Upper lobe of left lung (tissue), 6 donors: ENCODE measurements at places on chromosomes 1 and 21. TPM values are rescaled to one million over a fixed set of nuclear protein-coding genes. Genes with fewer than 3 reads are reported as not detected.

The S100B gene
- 1.9 TPM for total RNA-seq

DNA sequence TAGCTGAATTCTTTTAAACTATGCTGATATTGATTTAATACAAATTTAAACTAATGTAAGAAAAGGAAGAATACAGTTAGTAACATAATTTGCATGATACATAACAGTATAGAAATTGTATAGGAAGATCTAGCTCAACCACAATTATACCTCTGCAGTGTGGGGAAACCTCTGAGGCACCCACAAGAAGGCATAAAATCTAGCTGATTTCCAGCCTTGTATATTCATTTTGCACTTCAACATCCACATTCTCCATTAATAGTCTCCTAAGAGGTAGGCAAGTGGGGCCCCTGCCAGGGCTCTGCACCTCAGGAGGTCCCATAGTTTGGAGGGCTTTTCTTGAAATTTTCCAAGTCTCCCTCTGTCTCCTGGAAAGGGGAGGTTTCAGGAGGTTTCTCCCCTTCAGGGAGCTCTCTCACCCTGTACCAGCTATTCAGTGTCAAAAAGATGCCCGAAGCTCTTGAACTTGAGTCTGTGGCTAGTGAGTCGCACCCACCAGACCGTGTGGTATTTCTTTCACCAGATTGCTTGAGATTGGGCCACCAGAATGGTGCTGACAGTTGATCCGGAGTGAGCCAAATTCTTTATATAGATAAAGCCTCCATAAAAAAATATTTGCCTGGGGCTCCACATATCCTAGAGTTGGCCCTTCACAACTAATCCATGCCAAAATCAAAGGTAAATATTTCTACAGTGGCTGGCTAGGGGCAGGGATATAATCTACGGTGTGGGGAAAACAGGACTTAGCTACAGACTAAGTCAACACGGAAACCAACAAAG, 108.2 kb downstream of the TIAM1 start:
- H3K27me3 ChIP-seq, result no peaks in the 10 kb centered on the region
- H3K27ac ChIP-seq, result no peak overlapping the region
- H3K4me3 ChIP-seq, result no peak overlapping the region

GRCh38 chr21:42981214-42981523, 6.8 kb downstream of the PKNOX1 start:
- H3K36me3 ChIP-seq, result peaks cover 5% of the 10 kb centered on the region
- H3K27me3 ChIP-seq, result no peaks in the 10 kb centered on the region

The DMRTA2 gene
- 0.39 TPM for total RNA-seq

GRCh38 chr1:228420968-228421826, 4.5 kb upstream of the TRIM17 start:
- H3K4me1 ChIP-seq, result peaks cover 10% of the 10 kb centered on the region
- H3K27ac ChIP-seq, result no peak overlapping the region
- H3K27me3 ChIP-seq, result peaks cover 8% of the 10 kb centered on the region

The OMA1 gene
- total RNA-seq, result 35.9 TPM

GRCh38 chr1:192810253-192810880, 1.5 kb downstream of the RGS2 start:
- peak; percentile 51 for DNase-seq
- H3K27me3 ChIP-seq, result no peaks in the 10 kb centered on the region
- peak overlapping the region; percentile 69 for H3K4me3 ChIP-seq
- peaks cover 5% of the 10 kb centered on the region for H3K36me3 ChIP-seq
- peak overlapping the region; percentile 89 for H3K27ac ChIP-seq

- H3K27ac ChIP-seq, result no peak overlapping the region
- no peaks in the 10 kb centered on the region for H3K27me3 ChIP-seq
- H3K4me3 ChIP-seq, result no peak overlapping the region
- no peak for DNase-seq
These were observed 2.1 kb downstream of the C1orf35 start for GRCh38 chr1:228100822-228101613.

- no peak overlapping the region for H3K4me3 ChIP-seq
- H3K4me1 ChIP-seq, result peaks cover 22% of the 10 kb centered on the region
- H3K36me3 ChIP-seq, result peaks cover 58% of the 10 kb centered on the region
- peak; percentile 73 for DNase-seq
- H3K27ac ChIP-seq, result no peak overlapping the region
These were observed 23.2 kb downstream of the ATP8B2 start for GRCh38 chr1:154348429-154349076.

The CCDC181 gene
- total RNA-seq, result 6.9 TPM

The LCE1B gene
- total RNA-seq, result not detected

DNA sequence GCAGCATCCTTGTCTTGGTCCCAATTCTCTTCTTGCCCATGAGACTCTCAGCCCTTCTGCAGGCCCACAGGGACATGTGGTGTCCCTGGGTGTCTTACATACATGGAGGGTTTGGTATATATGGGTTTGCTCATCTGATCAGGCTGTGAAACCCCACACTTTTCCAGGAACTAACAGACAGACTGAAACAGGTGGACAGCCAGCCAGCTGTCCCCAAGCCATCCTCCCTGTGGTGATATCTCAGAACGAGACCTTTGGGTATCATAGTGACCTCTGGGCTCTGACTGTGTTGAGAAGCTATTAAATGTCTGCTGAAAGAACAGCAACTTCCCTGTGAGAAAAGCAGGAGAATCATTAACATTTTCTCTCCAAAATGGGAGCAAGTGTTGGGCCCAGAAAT, 115.5 kb upstream of the PAXBP1 start:
- DNase-seq, result no peak
- no peak overlapping the region for H3K27ac ChIP-seq
- H3K36me3 ChIP-seq, result no peaks in the 10 kb centered on the region
- H3K27me3 ChIP-seq, result no peaks in the 10 kb centered on the region
- H3K4me1 ChIP-seq, result no peaks in the 10 kb centered on the region

The EPHA2 gene
- total RNA-seq, result 66.3 TPM

- no peaks in the 10 kb centered on the region for H3K36me3 ChIP-seq
- no peak overlapping the region for H3K4me3 ChIP-seq
- peak overlapping the region; percentile 98 for H3K27ac ChIP-seq
- peak; percentile 58 for DNase-seq
These were observed 5.7 kb upstream of the CCT8 start for GRCh38 chr21:29078869-29079767.

The VANGL2 gene
- 3.3 TPM for total RNA-seq

DNA sequence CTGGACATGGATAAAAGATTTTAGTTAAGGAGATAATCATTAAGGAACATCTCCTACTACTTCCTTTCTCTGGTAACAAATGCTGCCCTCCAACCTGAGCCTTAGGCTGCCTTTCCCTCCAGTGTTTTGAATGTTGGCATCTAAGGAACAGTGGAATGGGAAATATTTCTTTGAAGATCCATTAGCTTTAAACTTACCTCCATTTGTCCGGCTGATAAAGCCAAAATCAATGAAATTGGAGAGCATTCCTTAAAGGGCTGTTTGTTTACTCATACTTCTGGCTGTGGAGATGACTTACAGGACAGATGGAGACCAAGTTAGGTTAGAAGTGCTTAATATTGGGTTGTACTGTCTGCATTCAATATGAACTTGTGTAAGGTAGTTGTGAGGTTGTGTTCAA, 439.1 kb downstream of the PLA2G4A start:
- H3K36me3 ChIP-seq, result no peaks in the 10 kb centered on the region
- no peaks in the 10 kb centered on the region for H3K4me1 ChIP-seq
- no peak for DNase-seq
- no peak overlapping the region for H3K27ac ChIP-seq
- H3K4me3 ChIP-seq, result no peak overlapping the region

- peaks cover 8% of the 10 kb centered on the region for H3K4me1 ChIP-seq
- no peaks in the 10 kb centered on the region for H3K36me3 ChIP-seq
- H3K27me3 ChIP-seq, result no peaks in the 10 kb centered on the region
- peak; percentile 75 for DNase-seq
These were observed 10.1 kb upstream of the C1orf159 start for GRCh38 chr1:1125945-1126344.

GRCh38 chr1:3638027-3638426, 11.9 kb downstream of the WRAP73 start:
- no peaks in the 10 kb centered on the region for H3K27me3 ChIP-seq
- DNase-seq, result peak; percentile 66
- H3K27ac ChIP-seq, result no peak overlapping the region
- no peak overlapping the region for H3K4me3 ChIP-seq
- peaks cover 13% of the 10 kb centered on the region for H3K36me3 ChIP-seq

The ADAMTS1 gene
- 37.9 TPM for total RNA-seq

The LHX4 gene
- 0.30 TPM for total RNA-seq

- peaks cover 13% of the 10 kb centered on the region for H3K4me1 ChIP-seq
- H3K27me3 ChIP-seq, result no peaks in the 10 kb centered on the region
- no peaks in the 10 kb centered on the region for H3K36me3 ChIP-seq
- DNase-seq, result no peak
These were observed 2.6 kb downstream of the SYPL2 start for GRCh38 chr1:109468903-109469302.

- no peaks in the 10 kb centered on the region for H3K36me3 ChIP-seq
- H3K4me1 ChIP-seq, result no peaks in the 10 kb centered on the region
- H3K4me3 ChIP-seq, result no peak overlapping the region
- H3K27me3 ChIP-seq, result no peaks in the 10 kb centered on the region
- H3K27ac ChIP-seq, result no peak overlapping the region
These were observed 12.0 kb upstream of the VAMP4 start for GRCh38 chr1:171753685-171754352.

GRCh38 chr1:63134501-63135173, 187.7 kb upstream of the FOXD3 start:
- DNase-seq, result no peak
- no peak overlapping the region for H3K27ac ChIP-seq
- no peaks in the 10 kb centered on the region for H3K4me1 ChIP-seq
- H3K4me3 ChIP-seq, result no peak overlapping the region
- H3K27me3 ChIP-seq, result no peaks in the 10 kb centered on the region

GRCh38 chr1:241330619-241331327, 26.2 kb downstream of the RGS7 start:
- DNase-seq, result no peak
- H3K27ac ChIP-seq, result no peak overlapping the region
- no peaks in the 10 kb centered on the region for H3K4me1 ChIP-seq
- no peaks in the 10 kb centered on the region for H3K27me3 ChIP-seq
- H3K36me3 ChIP-seq, result no peaks in the 10 kb centered on the region

GRCh38 chr1:9858293-9859035, 34.7 kb upstream of the CLSTN1 start:
- H3K4me1 ChIP-seq, result no peaks in the 10 kb centered on the region
- peaks cover 4% of the 10 kb centered on the region for H3K36me3 ChIP-seq
- H3K4me3 ChIP-seq, result no peak overlapping the region
- no peaks in the 10 kb centered on the region for H3K27me3 ChIP-seq
- no peak for DNase-seq

The LCE3D gene
- not detected for total RNA-seq

- H3K36me3 ChIP-seq, result peaks cover 71% of the 10 kb centered on the region
- no peak overlapping the region for H3K27ac ChIP-seq
- H3K4me1 ChIP-seq, result no peaks in the 10 kb centered on the region
- H3K27me3 ChIP-seq, result no peaks in the 10 kb centered on the region
These were observed 74.6 kb downstream of the OBSCN start for GRCh38 chr1:228282329-228283042.

The ANKRD45 gene
- 6.1 TPM for total RNA-seq

GRCh38 chr1:102715150-102715549, 393.2 kb downstream of the COL11A1 start:
- H3K36me3 ChIP-seq, result no peaks in the 10 kb centered on the region
- no peaks in the 10 kb centered on the region for H3K4me1 ChIP-seq
- no peak overlapping the region for H3K4me3 ChIP-seq
- DNase-seq, result no peak
